ENCODE measurements at places on chromosomes 5 and 9.

- no peak for DNase-seq
Observed at GRCh38 chr5:176874198-176874780, 24.9 kb downstream of the HK3 start.

- no peak for DNase-seq
Observed at GRCh38 chr5:132768485-132768868, 8.6 kb downstream of the SEPTIN8 start.

- DNase-seq = peak; percentile 99
Observed at GRCh38 chr5:9046756-9047481, 499.0 kb downstream of the SEMA5A start.

GRCh38 chr5:13860146-13860545 is 84.3 kb downstream of the DNAH5 start:
- no peak for DNase-seq

DNA sequence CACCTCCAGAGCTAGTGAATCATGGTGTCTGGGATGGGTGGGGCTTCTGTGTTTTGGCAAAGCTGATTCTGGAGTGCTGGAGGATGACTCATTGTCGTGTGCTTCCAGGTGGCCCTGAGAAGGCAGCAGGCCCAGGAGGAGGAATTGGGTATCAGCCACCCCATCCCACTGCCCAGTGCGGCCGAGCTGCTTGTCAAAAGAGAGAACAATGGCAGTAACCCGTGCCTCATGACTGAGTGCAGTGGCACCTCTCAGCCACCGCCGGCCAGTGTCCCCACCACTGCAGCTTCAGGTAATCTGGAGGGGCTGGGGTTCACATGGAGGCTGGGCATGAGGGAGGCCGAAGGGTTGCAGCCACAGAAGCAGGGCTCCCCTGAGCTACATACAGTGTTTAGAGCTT is 5.4 kb downstream of the DMRT1 start:
- DNase-seq = no peak

DNA sequence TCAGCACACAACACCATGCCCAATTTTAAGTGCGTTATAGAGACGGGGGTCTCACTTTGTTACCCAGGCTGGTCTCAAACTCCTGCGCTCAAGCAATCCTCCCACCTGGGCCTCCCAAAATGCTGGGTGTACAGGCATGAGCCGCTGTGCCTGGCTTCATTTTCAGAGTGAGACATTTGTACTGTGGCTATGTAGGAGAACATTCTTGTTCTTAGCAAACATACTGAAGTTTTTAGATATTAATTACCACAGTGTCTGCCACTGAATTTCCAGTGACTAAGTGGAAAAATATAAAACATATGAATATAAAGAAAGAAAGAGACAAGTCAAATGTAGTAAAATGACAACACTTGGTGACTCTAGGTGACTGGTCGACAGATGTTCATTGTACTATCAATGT is 20.9 kb downstream of the BTNL9 start:
- no peak for DNase-seq

GRCh38 chr5:32664523-32664922 is 46.6 kb upstream of the NPR3 start:
- no peak for DNase-seq

DNA sequence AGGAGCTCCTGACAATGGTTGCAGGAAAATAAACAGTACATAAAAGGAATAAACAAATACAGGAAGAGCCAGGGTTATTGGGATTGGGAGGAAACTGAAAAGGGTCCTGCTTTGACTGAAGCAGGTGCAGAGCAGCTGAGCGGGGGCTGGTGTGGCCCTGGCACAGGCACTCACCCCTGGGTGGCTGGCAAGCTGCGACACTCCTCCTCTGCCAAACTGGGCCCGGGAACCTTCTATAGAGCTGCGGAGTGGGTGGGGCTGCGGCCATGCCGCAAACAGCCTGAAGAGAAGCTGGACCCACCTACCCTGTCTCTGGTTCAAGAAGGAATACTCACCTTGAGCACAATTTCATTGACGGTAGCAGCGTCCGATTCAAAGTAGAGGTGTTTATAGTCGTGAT is 182.5 kb downstream of the GAPVD1 start:
- DNase-seq = no peak

DNA sequence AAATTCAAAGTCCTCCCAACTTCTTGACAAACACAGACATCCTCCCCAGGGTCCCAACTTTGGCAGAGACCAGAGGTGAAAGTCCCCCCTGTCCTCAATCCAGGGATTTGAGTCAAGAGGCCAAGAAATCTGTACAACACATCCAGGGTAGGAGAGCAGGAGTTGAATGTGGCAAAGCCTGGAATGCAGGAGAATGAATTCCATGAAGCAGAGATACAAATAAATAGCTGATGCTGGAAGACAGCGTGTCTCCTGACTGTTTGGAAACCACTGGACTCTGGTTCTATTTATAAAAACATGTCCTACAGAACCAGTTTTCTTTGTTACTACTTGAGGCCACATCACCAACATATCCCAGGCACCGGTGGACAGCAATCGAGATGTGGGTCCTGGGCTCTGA is 43.7 kb upstream of the SLIT3 start:
- DNase-seq = peak; percentile 65

DNA sequence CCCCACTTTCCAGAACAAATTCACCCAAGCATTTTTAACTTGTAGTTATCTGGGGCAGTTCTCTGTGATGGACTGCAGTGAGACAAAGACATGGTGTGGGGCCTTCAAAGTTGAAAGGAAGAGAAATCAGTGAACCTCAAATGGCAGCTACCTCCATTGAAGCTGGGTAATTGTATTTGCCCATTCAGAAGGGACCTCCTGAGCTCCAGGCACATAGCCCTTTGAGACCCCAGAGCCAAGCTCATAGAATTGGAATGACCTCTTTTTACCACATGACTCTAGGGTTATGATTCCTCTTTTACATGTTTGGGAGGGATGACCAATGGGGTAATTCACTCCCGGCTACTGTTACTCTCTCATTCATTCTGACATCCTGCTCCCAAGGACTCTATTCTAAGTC is 368.4 kb upstream of the ITGA1 start:
- DNase-seq = no peak

DNA sequence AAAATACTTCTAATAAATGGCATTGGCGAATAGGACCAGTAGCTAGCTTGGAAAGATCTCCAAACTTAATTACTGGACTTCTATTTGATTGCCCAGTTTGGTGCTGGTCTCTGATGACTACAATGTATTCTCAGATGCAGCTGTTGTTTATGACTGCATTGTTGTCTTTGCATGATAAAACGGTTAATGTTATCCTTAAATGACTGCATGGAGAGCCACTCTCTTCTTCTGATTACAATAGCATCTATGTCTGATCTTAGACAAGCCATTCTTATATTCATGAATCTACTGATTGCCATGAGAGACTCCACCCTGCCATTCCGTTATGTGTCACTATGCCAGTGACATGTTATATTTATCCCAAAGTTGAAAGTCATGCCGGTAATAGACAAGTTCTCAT is 42.9 kb upstream of the ERBIN start:
- DNase-seq = no peak

- DNase-seq = no peak
Observed at GRCh38 chr5:158194561-158194976, 335.6 kb upstream of the CLINT1 start.

- DNase-seq = no peak
Observed at GRCh38 chr5:121386334-121386733, 465.3 kb upstream of the FTMT start.

- no peak for DNase-seq
Observed at GRCh38 chr5:161745392-161745791, 59.9 kb downstream of the GABRA6 start.

DNA sequence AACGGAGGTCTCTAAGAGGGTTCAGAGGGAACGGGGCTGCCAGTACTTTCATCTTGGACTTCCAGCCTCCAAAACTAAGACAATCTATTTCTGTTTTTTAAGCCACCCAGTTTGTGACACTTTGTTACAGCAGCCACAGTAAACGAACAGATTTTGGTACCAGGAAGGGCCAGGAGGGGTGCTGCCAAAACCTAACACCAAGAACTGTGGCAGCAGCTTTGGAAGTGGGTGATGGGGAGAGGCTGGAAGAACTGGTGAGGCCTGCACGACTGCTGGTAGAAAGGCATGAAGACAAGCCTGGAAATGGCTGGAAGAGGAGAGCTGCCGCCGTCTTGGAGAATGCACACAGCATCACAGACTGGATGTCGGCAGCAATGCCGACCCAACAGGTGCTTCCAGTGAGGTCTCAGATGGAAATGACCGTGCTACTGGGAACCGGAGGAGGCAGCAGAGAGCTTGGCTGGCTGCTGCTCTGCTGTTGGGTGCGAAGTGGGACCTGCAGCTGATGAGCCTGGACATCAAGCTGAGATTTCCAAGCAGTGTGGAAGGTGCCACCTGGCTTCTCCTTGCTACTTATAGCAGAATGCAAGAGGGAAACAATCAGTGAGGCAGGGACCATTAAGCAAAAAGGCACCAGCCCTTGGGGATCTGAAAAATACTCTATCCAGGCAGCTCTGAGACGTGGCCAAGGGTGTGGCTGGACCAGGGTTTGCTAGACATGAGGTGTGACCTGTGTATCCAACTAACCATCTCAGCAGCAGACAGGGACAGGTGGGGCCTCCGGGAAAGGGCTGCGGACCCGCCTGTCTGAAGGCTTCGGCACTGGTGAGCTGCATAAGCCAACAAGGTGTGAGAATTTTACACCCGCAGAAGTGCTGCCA is 4.7 kb upstream of the TMEM210 start:
- DNase-seq = no peak

Measured in GM04503 (cell line).